ENCODE measurements at places on chromosomes 12 and 14.

DNA sequence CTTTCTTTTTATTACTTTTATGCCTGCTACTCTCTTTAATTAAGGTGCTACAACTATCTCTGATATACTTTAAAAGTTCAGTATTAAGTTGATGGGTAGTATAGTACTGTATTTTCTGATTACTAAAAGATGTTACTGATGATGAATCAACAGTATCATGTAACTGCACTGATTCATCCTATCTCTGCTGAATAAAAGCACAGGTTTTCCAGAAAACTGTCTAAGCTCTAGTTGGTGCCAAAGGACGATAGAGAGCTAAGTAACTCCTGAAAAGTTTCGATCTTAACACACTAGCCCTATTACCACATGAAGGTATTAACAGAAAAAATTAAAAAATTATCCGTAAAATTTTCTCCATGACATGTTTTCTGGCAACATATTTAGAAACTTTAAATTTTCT lies 2.1 kb downstream of the SCAF11 start:
- DNase-seq: no peak

- DNase-seq: peak; percentile 44
Observed at GRCh38 chr14:20803223-20803622, 579 bp upstream of the RNASE1 start.

GRCh38 chr14:91509083-91509877 lies 830 bp downstream of the PPP4R3A start:
- peak; percentile 50 for DNase-seq

DNA sequence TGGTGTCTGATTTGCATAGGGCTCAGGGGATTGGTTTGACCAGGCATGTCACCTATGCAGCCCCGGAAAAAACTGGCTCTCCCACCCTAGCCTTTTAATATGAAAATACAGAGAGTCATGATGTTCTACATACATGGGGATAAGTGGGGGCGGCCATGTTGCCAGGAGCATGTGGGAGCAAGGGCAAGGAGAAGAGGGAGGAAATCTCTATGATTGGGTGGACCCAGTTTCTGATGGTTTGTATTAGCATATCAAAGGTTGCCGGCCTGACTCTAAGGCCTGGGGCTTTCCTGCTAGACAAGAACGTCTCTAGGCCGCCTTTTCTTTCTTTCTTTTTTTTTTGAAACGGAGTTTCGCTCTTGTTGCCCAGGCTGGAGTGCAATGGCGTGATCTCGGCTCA lies 123.4 kb upstream of the CPSF6 start:
- DNase-seq: no peak

GRCh38 chr14:71155743-71156142 lies 248.5 kb downstream of the PCNX1 start:
- peak; percentile 47 for DNase-seq

- DNase-seq: no peak
Observed at GRCh38 chr14:30267141-30267540, 291.8 kb upstream of the G2E3 start.

DNA sequence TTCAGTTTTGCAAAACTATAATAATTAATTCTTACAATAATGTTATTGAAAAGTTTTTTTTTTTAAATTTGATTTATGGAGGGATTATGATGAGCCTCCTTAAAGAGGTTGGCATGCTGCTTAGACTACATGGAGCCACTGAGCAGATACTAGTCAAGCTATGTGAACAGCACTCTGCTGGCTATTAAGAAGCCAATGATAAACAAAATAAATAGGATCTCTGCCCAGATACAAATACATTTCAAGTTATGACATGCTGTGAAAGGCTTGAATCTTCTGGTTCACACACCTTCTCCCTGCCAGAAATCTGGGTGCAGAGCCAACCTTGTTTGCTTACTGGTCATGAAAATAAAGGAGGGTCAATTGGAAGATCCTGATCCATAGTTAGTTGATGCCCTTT lies 107.4 kb upstream of the NAV3 start:
- DNase-seq: no peak

- no peak for DNase-seq
Observed at GRCh38 chr14:72783741-72784140, 110.2 kb downstream of the DPF3 start.

DNA sequence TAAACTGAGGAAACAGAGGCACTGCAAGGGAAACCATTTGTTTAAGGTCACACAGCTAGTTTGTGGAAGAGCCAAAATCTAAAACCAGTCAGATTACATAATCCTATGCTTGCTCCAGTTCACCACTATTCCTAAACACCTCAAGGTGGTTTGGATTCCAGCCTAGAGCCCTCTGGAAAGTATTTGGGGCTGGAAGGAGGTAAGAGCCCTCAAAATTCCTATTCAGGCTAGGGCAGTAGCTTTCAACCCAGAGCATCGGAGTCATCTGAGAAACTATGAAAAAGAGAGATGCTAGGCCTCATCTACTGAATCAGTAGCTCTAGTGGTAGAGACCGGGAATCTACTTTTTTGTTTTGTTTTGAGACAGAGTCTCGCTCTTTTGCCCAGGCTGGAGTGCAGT lies 16.0 kb upstream of the SPPL3 start:
- no peak for DNase-seq

DNA sequence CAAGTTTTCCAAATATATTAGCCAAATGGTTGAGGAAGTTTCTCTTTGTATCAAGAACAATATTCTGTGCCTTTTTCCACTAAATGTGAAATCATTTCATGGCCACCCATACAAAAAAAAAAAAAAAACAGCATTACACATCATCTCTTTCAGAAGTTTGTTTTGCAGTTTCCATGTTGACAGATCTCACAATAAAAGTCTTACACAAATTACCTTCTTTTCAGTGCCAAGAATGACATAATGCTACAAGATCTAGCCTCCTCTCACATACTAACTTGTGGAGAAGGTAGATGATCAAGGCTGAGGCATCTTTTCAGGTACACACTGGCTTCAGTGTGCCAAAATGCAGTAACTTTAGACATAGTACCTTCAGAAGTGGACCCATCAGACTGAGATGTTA lies 35.3 kb downstream of the PRKD1 start:
- DNase-seq: no peak

DNA sequence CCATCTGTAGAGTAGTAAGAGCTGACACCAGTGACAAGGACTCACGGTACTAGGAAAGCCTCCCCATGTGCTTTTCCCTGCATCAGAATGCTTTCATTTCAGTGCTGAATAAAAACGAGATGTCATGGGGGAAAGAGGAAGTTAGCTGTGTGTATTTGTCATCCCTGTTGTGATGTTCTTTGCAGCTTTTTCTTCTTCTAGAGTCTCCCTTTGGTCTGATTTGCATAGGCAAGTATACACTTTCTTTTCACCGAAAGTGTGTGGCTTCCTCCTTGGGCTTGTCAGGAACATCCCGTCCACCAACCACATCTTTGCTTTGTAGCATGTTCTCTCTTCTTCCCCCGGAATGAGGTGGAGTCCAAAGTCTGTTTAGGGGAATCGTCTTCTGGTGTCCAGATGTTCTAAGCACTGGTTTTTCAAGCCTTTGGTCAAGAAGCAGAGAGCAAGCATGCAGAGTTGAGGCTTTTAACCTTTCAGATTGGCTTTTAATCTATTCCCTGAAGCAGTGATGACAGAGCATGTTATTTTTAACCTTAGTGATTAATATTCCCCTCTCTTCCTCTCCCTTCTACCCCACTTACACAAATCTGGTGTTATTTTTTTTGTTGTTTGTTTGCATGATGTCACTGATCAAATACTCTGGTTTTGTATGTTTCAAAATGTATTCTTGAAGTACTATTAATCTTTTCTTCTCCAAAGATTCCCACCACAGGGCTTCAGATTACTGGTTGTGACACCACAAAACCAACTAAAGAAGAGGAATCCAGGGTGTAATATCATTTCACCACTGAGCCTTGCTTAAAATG lies 163.4 kb downstream of the SAMD4A start:
- DNase-seq: no peak

DNA sequence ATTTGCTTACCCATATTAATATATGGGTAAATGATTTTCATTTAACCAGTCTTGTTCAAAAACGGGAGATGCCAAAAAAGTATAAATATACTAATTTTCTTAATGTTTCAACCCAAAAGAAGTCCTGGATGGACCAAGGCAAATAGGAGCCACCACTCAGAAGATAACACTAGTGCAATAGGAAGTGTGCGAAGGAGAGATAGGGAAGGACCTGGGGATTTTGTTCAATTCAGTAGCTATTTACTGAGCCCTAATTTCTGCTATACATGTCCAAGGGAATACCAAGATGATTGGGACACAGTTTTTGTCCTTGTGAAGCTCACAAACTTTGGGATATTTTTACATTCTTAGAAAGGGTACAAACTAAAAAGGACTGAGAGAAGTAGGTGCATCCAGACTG lies 1.5 kb downstream of the CMAS start:
- no peak for DNase-seq

DNA sequence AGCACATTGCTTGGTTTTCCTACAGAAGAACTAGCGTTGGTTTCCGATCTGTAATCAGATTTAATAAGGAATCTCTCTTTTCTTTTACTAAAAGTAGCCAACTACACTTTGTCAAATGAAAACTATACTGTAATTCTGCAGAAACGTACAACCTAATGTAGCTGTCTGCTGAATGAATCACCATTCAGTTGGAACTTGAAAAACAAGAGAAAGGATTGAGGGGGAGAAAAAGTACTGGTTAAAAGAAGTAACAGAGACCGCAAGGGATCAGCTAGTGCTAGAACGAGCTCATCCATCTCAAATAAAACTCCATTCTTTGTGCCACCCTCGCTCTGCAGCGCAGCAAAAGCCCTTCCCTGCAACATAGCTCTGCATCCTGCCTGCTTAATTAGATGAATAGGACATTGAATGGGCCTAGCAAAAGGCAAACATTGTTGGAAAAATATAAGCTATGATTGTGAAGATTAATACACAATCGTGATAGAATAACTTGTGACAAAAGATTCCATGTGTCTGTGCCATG lies 2.6 kb downstream of the GARIN2 start:
- DNase-seq: no peak

- no peak for DNase-seq
Observed at GRCh38 chr12:49568442-49569162, 660 bp upstream of the MCRS1 start.

GRCh38 chr12:29983851-29984250 lies 200.1 kb upstream of the TMTC1 start:
- no peak for DNase-seq

GRCh38 chr12:79822475-79822874 lies 112.4 kb downstream of the PPP1R12A start:
- DNase-seq: no peak

DNA sequence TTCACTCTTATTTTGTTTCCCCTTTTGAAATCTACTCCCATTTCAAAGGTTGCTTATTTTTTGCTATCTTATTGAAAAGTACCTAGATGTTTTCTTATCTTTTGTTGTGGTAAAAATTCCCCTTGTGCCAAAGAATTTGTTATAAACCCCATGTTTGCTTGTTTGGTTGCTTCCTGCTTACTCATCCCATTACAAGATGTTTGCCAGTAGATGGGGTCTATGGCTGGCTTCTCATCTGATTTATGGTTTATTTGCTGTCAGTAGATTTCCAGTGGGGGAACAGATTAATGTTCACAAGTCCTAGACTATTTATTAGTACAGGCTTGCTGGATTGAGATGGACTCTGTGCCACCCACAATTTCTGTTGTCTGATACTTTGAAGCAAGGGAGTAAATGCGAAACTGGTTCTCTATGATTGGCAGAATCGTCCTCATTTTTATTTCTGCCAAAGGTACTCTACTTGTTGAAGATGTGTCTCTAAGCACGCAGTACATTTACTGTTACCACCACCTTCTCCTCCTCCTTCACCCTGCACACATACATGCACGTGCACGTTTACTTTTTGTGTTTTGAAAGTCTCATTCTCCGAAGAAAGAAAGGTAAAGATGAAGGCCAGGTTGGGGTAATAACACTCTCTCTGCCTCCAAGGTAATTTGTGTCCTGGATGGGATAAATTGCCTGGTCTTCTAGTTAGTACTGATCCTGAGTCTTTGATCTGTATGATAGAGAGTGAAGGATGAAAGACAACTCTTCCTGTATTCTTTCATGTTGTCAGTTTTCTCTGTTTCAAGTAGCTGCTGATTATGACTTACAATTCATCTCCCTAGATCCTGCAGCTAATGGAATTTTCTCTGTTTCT lies 117.2 kb upstream of the ATP2B1 start:
- DNase-seq: no peak

DNA sequence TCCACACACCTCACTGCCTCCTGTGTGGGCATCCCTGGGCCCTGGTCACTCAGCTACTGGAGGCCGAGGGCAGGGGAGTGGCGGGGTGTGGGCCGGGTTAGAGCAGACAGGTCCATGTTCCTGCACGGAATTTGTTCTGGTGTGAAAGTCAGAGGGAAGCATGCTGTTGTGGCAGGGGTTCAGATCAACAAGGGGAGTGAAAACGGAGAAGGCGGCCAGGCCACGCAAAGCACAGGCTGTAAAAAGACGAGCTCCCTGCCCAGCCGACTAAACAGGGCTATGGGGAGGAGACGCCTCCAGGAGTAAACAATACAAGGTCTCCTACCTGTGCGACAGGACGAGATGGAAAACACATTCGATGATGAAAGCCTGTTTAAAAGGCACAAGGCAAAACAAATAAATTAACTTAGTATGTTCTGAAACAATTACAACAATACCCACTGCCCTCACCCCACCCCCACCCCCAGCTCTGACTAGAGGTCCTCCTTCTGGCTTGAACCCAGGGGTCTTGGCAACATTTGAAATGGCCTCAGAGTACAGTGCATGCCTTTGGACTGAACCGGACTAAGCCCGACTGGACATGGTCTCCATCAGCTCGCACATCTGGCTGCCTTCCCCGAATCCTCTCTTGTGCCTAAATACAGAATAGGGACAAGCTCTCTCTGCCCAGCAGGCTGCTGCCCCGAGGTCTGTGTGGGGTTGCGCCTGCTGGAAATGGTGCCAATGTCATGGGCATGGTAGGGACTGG lies 274.9 kb upstream of the DIO3 start:
- peak; percentile 74 for DNase-seq

- peak; percentile 72 for DNase-seq
Observed at GRCh38 chr12:54526812-54527630, 22.4 kb upstream of the PDE1B start.

DNA sequence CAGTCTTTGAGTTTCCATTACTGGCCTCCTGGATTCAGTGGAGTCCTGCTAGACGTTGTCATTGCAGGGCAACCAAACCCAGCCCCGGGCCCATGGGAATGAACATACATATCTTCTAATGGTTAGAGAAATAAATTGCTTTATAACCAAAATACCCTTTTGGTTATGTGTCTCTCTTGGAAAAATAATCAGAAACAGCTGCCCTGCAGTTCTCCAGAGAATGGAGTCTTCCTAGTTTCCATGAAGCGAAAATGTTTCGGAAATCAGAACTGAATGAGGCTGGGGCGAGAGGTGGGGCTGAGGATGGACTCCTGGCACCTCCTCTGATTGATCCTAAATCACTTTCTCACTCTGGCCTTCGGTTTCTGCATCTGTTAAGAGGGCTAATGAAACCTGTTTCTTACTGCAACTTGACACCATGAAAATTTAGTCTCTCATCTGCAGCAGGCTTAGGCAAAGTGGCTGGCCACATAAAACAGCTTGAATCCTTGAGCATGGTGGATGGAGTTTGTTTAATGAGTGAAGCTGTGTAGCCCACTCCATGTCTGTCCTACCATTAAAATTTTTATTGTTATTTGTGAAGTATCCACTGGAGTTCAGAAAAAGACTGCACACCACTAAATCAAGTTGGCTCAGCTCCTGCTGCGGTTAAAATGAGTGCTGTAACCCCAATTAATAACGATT lies 198.9 kb downstream of the CACNA1C start:
- no peak for DNase-seq

GRCh38 chr12:6199531-6200255 lies 507 bp upstream of the CD9 start:
- DNase-seq: peak; percentile 56

All from testis (tissue), 5 donors.